ENCODE measurements at places on chromosomes 13 and 19.

- no peak for DNase-seq
Measured at GRCh38 chr19:7681340-7682174, 924 bp downstream of the TRAPPC5 start.

GRCh38 chr13:75749407-75749806, 113.3 kb downstream of the LMO7 start:
- DNase-seq, result no peak

- DNase-seq, result no peak
Measured at GRCh38 chr13:59299584-59299983, 864.1 kb downstream of the DIAPH3 start.

DNA sequence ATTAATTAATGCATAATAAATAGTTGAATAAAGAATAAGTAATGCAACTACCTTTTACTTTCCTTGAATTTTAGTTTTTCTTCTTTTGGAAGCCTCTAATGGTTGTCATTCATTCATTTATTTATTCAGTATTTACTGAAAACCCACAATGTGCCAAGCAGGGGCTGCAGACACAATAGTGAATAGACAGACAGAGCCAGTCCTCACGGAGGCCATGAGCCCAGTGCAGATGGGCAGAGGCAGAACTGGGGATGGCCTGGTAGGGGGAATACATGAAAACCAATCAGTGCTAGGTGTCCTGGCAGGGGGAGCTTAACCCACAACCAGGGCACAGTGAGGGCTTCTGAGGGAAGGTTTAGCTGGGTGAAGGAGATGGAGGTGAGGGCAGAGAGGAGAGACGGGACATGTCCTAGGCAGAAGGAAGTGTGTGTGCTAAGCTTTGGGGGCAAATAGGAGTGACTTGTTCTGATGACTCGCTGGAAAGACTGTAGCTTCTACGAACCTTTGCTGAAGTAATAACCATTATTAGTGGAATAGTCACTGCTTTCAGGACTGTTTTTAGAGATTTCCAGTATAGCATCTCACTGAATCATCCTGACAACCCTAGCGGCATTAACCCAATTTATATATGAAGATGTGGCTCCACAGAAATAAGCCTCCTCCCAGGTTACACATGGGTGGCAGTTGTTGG, 55.9 kb downstream of the ERCC5 start:
- no peak for DNase-seq

- DNase-seq, result no peak
Measured at GRCh38 chr13:20350819-20351218, 118.7 kb upstream of the GJB6 start.

GRCh38 chr19:42242512-42243409, at the start of gene GSK3A:
Gene GSK3A (minus strand): TSS chr19:42242602. CDS start chr19:42242465, 137 bp downstream.
- peak; percentile 99 for DNase-seq

DNA sequence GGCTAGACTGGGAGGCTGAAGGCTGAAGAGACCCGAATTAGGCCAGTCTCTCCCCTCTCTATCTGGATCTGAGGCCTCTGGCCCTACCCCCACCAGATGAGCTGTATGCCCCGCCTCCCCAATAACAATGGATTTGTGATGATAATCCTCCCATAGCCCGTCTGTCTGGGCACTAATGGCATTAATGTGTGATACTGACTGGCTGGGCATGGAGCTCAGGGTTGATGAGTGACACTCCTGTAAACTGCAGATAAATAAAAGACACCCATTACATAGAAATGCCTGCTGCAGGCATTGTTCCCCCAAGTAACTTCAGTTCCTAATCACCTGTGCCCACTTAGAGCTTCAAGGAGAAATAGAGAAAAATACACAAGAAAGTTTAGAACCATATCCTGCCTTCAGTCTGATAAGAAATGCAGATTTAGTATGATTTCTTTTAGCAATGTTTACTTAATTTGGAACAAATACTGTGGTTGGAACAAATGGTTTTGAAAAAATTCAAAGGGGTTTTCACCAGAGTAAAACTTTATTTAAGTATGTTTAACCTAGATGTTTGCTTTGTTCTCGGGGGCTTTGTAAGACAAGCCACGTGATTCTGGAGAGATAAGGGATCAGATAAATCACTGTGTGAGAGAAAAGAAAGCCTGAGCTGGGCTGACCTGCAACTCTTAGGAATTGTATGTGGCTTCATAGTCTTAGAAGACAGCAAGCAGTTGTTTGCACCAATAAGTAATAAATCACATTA, 60.3 kb downstream of the TNFRSF19 start:
- no peak for DNase-seq

DNA sequence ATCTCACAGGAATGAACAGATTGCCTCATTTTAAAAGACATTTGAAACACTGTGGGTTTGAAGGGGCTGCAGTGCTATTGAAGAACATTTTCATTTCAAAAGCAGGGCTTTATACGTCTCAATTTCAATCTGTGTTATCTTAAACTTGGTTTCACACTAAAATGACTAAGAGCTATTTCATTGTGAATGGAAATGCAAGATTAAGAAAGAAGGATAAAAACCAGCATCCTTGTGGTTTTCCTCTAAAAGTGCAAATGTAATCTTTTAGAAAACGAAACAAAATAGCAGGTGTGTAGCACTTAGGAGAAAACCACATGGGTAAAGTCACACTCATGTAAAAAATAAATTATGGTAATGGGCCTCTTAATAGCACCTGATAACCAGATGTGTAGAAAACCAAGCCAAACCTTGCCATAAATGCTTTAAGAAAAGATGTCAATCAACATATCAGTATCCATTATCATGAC, 397.7 kb downstream of the GPC6 start:
- DNase-seq, result no peak

- DNase-seq, result no peak
Measured at GRCh38 chr13:45122941-45123340, 2.6 kb downstream of the GTF2F2 start.

Measured in right renal cortex interstitium (tissue), 3 donors.